ENCODE measurements at places on chromosomes 3 and 15.

DNA sequence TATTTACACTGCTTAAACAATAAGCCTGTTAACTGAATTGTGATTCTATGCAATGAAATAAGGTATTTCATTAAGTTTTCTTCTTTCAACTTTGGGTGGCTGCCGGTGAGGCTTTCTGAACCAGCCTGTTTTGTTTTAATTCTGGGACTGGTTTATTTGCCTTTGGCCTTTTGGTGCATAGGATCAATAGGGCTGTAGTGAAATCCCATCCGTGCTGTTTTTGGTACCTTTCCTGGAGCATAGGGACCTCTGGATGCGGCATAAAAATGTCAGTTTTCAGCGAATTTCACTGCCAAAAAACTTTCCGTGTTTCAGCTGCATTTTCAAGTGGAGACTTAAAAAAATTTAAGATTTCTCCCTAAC lies 514 bp downstream of the PLS1 start:
- DNase-seq, result no peak

DNA sequence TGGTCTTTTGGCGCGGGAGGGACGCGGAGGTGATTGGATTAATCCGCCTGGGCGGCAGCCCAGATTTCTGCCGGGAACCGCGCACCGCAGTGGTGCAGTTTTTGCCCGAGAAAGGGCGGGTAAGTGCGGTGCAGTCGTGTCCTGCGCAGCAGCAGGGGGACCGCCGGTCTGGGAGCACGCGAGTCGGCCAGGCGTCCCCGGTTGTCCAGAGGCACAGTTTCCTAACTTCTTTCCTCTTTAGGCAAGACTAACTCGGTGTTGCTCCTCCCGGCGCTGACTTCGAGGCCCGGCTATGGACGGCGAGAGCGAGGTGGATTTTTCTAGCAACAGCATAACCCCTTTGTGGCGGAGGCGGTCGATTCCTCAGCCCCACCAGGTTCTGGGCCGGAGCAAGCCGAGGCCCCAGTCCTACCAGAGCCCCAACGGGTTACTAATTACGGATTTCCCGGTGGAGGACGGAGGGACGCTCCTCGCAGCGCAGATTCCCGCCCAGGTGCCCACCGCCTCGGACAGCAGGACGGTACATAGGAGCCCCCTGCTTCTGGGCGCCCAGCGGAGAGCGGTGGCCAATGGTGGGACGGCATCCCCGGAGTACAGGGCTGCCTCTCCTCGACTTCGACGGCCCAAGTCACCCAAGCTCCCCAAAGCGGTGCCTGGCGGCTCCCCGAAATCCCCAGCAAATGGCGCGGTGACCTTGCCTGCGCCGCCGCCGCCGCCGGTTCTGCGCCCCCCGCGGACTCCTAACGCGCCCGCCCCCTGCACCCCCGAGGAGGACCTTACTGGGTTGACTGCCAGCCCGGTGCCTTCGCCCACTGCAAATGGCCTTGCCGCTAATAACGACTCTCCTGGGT lies 736 bp downstream of the ARHGEF26 start:
- no peak for DNase-seq

GRCh38 chr15:31024979-31025378 lies 33.6 kb upstream of the MTMR10 start:
- DNase-seq, result no peak

DNA sequence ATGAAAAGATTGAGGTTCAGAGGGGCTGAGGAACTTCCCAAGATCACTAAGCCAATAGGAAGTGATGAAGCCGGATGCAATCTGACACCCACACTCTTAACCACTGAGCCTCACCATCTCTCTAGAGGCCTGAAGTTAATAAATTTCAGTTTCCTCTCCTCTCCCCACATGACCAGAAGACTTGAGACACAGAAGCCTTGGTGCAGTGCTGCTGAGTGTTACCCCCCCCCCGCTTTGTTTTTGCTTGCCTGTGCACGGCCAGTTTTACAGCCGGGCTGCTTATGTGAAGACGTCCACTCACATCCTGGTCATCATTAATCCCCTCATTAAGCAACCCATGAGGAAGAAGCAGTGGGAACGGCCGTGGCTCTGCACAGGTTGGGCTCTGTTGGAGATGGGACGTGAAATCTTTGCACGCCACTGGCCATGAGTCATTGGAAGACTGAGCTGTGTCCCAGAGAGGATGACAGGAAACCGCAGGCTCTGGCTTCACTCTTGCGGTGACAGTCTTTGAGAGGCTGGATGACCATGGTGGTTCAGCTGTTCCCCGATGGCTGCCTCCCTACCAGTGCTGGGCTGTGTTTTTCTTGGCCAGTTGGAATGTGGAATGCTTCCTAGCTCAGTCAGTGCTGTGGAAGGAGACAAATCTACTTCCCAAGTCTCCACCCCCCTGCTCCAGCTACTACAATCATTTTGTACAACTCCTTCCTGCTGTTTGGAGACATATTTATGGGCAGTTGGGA lies 232.6 kb upstream of the LRTM1 start:
- DNase-seq, result no peak

GRCh38 chr15:58241872-58242271 lies 103.7 kb downstream of the AQP9 start:
- no peak for DNase-seq

DNA sequence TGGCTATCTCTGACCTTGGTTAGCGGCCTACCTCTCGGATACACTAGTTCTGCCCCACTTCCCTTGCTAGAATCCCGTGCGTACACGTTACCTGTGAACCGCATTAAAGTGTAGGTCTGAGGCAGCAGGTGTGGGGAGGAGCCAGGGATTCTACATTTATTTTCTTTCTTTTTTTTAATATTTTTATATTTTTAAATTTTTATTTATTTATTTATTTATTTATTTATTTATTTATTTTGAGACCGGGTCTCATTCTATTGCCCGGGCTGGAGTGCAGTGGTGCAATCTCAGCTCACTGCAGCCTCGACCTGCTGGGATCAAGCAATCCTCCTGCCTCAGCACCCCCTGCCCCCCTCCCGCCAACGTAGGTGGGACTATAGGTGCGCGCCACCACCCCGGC lies 60.9 kb upstream of the NR2E3 start:
- no peak for DNase-seq

DNA sequence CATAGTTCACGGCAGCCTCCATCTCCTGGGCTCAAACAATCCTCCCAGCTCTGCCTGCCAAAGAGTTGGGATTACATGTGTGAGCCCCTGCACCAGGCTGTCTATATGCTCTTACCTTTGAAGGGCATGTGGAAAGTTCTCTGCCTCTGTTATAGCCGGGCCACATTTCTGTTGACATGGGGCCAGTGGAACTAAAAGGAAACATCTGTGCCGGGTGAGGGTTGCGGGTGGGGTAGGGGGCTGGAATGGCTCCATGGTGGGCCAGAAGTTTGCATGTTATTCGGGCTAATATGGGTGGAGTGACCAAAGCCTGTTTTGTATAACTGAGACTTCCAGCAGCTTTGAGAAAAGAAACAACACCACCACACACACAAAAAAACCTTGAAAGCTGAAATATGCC lies 8.3 kb upstream of the CLEC3B start:
- no peak for DNase-seq

GRCh38 chr3:126114443-126115386 lies 30.8 kb upstream of the SLC41A3 start:
- no peak for DNase-seq

GRCh38 chr15:61989667-61990066 lies 70.6 kb downstream of the VPS13C start:
- DNase-seq, result no peak

GRCh38 chr3:95341314-95341713 lies 1278.5 kb downstream of the NSUN3 start:
- no peak for DNase-seq

Data from NCI-H1092 (cell line).